Left lung (tissue), 14 donors: ENCODE measurements at places on chromosomes 4 and X. TPM values are rescaled to one million over a fixed set of nuclear protein-coding genes. Genes with fewer than 3 reads are reported as not detected.

CLNK gene
- total RNA-seq, result 0.13 TPM

HAND2 gene
- total RNA-seq, result not detected

GRK4 gene
- 5.3 TPM for total RNA-seq

SLC6A8 gene
- total RNA-seq, result 10.5 TPM

DNAAF6 gene
- total RNA-seq, result not detected

SPANXD gene
- not detected for total RNA-seq

SHOX gene
- not detected for total RNA-seq

UGT8 gene
- 3.7 TPM for total RNA-seq

F8A2 gene
- not detected for total RNA-seq

HSFX4 gene
- total RNA-seq, result not detected

VGLL1 gene
- total RNA-seq, result 2.2 TPM

TCEAL2 gene
- 3.3 TPM for total RNA-seq

USP51 gene
- total RNA-seq, result 3.3 TPM

XAGE1A gene
- not detected for total RNA-seq

RRH gene
- total RNA-seq, result 0.24 TPM

ZDHHC15 gene
- total RNA-seq, result 1.7 TPM

C4orf50 gene
- 0.03 TPM for total RNA-seq

FHDC1 gene
- 32.9 TPM for total RNA-seq

ENOX2 gene
- total RNA-seq, result 12.8 TPM

GAGE12E gene
- total RNA-seq, result not detected

S100P gene
- 85.0 TPM for total RNA-seq

PPBP gene
- total RNA-seq, result 2.6 TPM

BMPR1B gene
- total RNA-seq, result 3.3 TPM

GLRA2 gene
- not detected for total RNA-seq

FGF13 gene
- 3.6 TPM for total RNA-seq

SH2D1A gene
- 0.44 TPM for total RNA-seq

NPY1R gene
- total RNA-seq, result 1.8 TPM

TGIF2LX gene
- not detected for total RNA-seq

IQCM gene
- total RNA-seq, result not detected

GPR82 gene
- total RNA-seq, result 0.37 TPM

C1QTNF7 gene
- total RNA-seq, result 13.1 TPM

ARL13A gene
- total RNA-seq, result not detected

PFKFB1 gene
- total RNA-seq, result 0.47 TPM

TCP11X2 gene
- total RNA-seq, result not detected

HS6ST2 gene
- 6.9 TPM for total RNA-seq

FTHL17 gene
- total RNA-seq, result not detected

CENPVL1 gene
- not detected for total RNA-seq

AFF2 gene
- 10.2 TPM for total RNA-seq

CXCL8 gene
- 12.3 TPM for total RNA-seq

YY2 gene
- 2.3 TPM for total RNA-seq

UNC5C gene
- 14.4 TPM for total RNA-seq

VSIG4 gene
- total RNA-seq, result 377 TPM

MSX1 gene
- total RNA-seq, result 2.9 TPM

TEX13D gene
- total RNA-seq, result not detected

SMIM10L2A gene
- total RNA-seq, result 2.4 TPM

SLC26A1 gene
- 0.39 TPM for total RNA-seq

NXF2 gene
- total RNA-seq, result not detected

RAPGEF2 gene
- 51.3 TPM for total RNA-seq

RHOXF2B gene
- total RNA-seq, result not detected

LRIT3 gene
- 0.12 TPM for total RNA-seq

CBLL2 gene
- not detected for total RNA-seq

LEF1 gene
- 7.1 TPM for total RNA-seq

BST1 gene
- 20.8 TPM for total RNA-seq

RNF212 gene
- total RNA-seq, result 7.2 TPM
